ENCODE measurements at places on chromosomes 12 and 14. TPM values are rescaled to one million over a fixed set of nuclear protein-coding genes. Genes with fewer than 3 reads are reported as not detected.

RFLNA gene
- polyA plus RNA-seq, result not detected

KCNMB4 gene
- 0.14 TPM for polyA plus RNA-seq

PRH2 gene
- polyA plus RNA-seq, result not detected

TMEM63C gene
- polyA plus RNA-seq, result not detected

NOS1 gene
- polyA plus RNA-seq, result not detected

Data from AG04450 (cell line).